Activated CD8-positive, alpha-beta memory T cell treated with anti-CD3 and anti-CD28 coated beads for 1 hour (primary cell): ENCODE measurements at places on chromosomes 1 and 21.

DNA sequence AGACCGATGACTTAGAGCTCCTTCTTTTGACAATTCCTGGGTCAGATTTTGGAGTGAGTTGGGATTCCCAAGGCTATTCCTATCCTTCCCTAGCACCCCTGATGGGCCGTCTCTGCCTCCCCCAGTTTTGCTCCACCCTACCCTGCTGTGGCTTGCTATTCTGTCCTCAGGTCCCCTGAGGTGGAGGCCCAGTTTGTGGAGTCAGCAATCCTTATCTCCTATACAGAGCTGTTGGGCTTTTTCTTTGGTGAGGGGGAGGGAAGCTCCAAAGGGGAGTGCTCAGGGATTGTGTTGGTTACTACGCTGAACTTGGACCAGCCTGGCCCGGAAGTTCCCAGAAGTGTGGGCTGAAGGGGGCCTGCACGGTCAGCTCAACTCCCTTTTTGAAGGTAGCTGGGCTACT lies 7.6 kb downstream of the SESN2 start:
- no peak for DNase-seq

DNA sequence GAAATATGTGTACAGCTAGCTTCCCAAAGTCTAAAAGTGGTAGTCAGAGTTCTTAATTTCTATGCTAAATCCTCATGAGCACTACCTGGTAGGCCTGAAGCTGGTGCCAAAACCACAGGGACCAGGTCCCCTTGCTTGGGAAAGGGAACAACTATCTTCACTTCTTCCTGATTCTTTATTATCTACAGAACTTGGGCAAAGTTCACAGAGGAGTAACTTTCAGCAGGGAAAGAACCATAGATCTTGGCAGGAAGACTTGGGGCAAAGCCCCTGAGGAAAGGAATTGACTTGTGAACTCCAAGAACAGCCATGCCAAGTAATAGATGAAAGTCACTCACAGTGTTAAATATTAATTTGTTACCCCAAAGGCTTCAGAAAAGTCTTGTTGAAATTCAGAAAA lies 193.0 kb downstream of the ZC3H11B start:
- DNase-seq = no peak

DNA sequence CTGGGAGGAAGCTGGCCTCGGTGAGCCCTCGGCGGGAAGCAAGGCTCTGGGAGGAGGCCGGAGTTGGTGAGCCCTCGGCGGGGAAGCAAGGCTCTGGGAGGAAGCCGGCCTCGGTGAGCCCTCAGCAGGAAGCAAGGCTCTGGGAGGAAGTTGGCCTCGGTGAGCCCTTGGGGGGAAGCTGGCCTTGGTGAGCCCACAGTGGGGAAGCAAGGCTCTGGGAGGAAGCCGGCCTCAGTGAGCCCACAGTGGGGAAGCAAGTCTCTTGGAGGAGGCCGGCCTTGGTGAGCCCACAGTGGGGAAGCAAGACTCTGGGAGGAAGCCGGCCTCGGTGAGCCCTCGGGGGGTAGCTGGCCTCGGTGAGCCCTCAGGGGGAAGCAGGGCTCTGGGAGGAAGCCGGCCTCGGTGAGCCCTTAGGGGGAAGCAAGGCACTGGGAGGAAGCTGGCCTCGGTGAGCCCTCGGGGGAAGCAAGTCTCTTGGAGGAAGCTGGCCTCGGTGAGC lies 36.0 kb downstream of the KRTAP10-1 start:
- no peak for DNase-seq

- no peak for DNase-seq
Observed at GRCh38 chr1:89657886-89658285, 25.0 kb downstream of the LRRC8C start.

DNA sequence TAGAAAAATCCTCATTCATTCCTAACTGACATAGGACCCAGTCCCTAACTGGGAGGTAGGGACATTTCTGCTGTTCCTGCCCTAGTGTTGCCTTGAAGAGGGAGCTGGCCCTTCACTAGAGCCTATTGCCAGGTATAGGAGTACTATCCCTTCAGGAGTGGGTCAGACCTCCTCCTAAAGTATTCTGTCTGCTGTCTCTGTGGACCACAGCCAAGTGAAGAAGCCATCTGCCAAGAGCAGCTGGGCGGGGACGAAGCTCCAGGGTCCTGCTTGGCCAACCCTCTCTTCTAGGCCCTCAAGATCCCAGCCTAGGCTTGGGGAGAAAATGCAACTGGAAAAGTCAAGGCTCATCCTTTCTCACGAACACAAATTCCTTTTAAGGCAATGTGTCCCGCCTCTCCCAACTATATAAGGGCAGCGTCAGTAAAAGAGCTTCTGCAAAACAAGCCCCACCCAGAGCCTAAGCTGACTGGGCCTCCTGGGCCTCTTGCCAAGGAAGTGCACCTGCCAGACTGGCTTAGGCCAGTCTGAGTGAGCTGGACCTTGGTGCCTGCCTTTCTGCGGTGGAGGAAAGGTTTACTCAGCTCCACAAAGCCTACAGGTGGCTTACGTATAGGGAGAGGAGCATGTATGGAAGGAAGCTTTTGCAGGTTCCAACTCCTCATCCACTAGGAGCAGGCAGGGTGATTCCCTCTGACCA lies 638 bp upstream of the TUFT1 start:
- DNase-seq = no peak

GRCh38 chr1:175198332-175198731 lies 5.8 kb upstream of the KIAA0040 start:
- DNase-seq = no peak

GRCh38 chr1:115694805-115695204 lies 53.0 kb downstream of the VANGL1 start:
- no peak for DNase-seq

DNA sequence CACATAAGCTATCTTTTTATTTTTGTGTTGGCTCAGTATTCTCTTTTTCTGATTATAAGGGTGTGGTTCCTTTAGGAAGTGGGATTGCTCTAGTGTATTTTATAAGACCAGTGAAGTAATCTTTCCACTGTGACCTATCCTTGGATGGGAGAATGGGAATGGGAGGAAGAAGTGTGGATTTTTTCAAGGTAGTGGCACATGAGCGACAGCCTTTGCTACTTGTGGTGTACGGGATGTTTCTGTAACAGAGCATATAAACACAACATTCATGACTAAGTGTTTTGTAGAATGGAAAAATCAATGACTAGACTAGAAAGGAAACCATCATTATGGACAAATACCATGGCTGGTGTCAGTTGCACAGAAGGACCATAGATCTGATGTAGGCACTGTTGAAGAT lies 209.6 kb downstream of the GIPC2 start:
- no peak for DNase-seq

DNA sequence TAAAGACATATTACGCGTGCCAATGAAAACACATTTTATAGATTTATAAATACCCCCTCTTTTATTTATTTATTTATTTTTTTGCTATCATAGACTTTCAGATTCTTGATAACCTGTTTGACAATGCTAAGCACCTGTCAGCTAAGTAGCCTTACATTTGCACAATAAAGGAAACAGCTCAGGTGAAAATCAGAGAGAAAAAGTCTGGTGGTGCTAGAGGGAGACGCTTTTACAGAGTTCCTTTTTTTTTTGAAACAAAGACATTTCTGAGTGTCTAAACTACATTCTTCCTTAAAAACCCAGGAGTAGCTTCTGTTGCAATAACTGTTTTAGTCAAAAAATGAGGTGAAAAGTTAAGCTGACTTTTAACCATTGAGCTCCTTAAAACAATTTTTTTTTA lies 1611.6 kb downstream of the NCAM2 start:
- no peak for DNase-seq

DNA sequence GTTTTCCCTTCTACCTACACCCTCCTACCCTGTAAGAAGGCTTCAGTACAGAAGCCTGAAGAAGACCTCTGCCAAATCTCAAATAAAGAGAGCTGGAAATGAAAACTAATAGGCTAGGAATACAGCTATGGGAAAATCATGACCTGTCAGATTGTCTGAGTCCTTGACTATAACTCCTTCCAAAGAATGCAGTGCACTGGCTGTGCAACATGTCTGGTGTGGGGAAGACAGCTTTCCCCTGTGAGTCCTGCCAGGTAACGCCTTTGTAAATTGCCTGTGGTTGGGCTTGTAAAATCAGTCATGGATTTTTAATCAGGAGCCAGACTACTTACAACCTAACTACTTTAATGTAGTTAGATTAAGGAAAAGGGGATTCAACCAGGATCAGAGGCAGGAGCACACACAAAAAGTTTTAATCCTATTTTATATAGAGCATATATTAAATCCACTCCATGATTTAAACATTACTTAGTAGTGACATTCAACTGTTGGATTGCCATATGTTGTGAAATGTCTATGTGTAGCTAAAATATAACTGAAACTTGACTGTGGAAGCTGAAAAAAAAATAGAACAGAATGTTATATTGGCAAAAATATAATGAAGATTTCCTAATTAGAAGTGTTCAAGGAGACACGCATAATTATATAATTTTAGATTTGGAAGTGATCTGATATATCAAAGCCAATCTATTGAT lies 1667.8 kb downstream of the KCNT2 start:
- no peak for DNase-seq

DNA sequence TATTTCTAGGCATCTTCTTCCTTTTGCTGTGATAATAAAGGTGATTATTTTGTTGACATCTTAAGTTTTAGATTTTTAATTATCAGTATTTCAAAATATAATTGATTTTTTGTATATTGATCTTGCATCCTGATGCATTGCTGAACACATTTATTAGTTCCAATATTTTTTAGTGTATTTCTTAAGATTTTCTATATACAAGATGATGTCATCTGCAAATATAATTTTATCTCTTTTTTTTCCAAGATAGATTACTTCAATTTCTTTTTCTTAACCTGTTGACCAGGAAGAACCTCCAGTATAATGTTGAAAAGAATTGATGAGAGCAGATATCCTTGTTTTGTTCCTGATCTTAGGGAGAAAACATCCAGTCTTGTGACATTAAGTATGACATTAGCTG lies 54.8 kb upstream of the LRRN2 start:
- no peak for DNase-seq

GRCh38 chr1:195663549-195664280 lies 944.5 kb downstream of the KCNT2 start:
- DNase-seq = no peak

DNA sequence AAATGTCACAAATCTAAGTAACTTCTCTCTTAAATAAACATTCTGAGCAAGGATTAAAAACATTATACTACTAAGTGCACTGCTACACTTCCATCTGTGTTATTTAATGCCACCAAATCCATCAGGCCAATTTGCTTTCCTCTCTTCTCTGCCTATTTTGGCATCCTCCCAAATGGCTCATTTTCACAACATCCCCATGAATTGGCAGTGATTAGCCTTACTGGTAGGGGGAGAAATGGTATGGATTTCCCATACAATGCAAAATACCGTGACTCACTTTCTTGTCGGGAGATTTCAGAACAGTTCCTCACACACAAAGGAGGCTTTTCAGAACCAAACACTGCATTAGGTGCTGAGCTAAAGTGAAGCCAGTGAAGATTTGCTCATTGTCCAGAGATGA lies 195.7 kb downstream of the MIS18A start:
- no peak for DNase-seq

- DNase-seq = no peak
Observed at GRCh38 chr1:98045211-98045766, 124.5 kb upstream of the DPYD start.

DNA sequence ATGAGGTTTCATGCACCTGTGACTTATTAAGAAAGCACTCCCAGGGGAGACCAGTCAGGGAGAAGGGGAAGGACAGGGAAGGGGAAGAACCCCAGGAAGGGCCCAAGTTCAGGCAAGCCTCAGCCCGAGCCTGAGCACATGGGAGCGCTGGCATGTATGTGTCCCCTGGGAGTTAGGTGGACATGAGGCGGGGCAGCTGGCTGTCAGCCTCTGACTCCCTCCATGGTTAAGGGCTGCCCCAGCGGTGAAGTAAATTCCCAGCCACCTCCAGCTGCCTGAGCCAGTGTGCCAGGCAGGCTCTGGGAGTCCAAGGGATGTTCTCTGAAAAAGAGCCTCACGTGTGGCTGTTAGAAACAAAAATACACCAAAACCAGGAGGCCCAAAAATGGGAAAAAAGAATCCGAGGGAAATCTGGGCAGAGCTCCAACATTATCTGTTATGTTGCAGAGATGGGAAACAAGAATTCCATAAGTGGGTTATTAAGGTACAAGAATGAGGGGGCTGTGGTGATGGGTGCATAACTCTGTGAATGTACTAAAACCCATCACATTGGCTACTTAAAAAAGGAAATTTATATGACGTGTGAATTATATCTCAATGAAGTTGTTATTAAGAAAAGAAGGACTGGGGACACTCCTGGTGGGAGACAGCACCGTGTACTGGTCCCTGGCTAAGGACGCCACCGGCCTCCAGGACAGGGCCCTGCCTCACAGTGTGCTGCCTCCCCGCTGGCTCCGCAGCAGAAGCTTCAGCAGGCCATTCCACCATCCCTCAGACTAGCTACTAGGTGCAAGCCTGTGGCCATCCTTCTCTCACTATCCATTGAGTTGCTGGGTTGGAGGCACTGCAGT lies 18.7 kb downstream of the DMRTB1 start:
- no peak for DNase-seq

DNA sequence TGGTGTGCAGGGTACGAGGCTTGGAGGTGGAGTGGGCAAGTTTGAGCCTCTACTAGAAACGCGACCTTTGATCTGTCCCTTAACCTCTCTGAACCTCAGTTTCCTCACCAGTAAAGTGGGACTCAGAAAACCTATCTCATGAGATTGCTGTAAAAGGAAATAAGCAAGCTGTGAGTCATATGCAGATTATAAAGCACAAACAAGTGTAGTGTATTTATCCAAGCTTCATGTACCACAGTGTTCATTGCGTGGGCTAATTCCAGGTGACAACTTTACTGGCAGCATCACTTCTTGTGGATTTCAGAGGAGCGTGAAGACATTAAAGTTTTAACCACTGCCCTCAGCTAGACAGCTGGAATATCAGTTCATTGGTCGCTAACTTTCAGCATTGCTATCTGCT lies 44.4 kb downstream of the ZNF697 start:
- no peak for DNase-seq

GRCh38 chr1:237296861-237297260 lies 254.9 kb downstream of the RYR2 start:
- DNase-seq = no peak

DNA sequence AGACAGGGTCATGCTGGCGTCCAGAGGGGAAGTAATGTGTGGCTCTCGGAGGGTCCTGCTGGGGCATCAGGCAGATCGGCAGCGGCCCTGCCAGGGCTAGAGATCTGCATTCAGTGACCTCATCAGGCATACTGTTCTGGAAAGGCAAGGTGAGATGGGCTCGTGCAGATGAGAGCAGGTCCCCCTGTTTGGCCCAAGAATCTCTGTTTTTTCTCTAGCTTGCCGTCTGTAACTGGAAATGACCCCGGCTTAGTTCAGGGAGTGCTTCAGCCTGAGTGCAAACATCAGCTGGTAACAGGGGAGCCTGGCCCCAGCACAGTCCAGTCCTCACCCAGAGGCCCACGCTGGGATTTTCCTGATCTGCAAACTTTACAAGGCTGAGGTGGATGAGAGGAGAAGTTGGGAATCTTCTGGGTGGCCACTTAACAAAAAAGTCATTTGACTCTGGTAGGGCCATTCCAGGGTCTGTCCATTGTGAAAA lies 2.1 kb downstream of the FAM163A start:
- DNase-seq = no peak
